ENCODE measurements at places on chromosomes 4 and X. TPM values are rescaled to one million over a fixed set of nuclear protein-coding genes. Genes with fewer than 3 reads are reported as not detected.

DNA sequence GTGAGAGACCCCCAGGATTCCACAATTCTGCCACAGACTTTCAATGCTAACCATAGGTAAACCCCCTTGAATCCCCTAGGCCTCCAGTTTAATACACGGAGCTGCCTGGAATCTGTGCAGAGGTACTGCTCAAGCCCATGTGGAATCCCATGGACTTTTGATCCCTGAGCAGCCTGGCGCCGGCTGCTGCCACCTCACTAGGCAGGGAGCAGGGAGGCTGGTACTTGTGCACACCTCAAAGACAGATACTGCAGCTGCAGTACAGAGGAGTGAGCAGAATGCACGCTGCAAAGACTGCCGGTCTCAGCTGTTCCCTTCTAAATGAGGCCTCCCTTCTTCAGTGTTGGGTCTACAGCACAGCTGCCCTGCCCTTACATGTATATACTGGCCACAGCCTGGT lies 79.4 kb downstream of the RPS6KA6 start:
- no peak for DNase-seq

GRCh38 chrX:54413753-54414152 lies 26.5 kb upstream of the TSR2 start:
- DNase-seq = no peak

- no peak for DNase-seq
These were observed 188.4 kb upstream of the VEGFC start for GRCh38 chr4:176981074-176981473.

GRCh38 chr4:1207603-1208265 lies 35.4 kb upstream of the SPON2 start:
- DNase-seq = peak; percentile 90

DNA sequence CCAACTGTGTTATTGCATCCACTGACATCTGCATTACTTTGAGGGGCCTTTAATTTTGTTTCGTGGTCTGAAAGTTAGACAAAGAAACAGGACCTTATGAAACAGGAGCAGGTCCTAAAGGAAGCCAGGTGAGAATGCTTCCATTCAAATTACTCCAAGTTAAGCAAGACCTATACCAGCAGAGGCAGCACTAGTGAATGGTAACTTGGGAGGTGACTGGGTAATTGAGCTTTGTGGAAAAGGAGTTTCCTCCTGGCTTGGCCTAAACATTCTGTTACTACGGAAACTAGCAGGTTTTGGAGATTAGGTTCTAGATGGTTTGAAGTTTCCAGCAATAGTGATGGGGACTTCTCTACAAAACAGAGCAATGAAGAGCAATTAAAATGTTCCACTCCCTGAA lies 173.5 kb downstream of the NKX6-1 start:
- DNase-seq = no peak

Gene CABS1
- not detected for polyA plus RNA-seq

All from sigmoid colon (tissue), 7 donors.